Activated naive CD4-positive, alpha-beta T cell (primary cell): ENCODE measurements at places on chromosomes 1 and 21.

DNA sequence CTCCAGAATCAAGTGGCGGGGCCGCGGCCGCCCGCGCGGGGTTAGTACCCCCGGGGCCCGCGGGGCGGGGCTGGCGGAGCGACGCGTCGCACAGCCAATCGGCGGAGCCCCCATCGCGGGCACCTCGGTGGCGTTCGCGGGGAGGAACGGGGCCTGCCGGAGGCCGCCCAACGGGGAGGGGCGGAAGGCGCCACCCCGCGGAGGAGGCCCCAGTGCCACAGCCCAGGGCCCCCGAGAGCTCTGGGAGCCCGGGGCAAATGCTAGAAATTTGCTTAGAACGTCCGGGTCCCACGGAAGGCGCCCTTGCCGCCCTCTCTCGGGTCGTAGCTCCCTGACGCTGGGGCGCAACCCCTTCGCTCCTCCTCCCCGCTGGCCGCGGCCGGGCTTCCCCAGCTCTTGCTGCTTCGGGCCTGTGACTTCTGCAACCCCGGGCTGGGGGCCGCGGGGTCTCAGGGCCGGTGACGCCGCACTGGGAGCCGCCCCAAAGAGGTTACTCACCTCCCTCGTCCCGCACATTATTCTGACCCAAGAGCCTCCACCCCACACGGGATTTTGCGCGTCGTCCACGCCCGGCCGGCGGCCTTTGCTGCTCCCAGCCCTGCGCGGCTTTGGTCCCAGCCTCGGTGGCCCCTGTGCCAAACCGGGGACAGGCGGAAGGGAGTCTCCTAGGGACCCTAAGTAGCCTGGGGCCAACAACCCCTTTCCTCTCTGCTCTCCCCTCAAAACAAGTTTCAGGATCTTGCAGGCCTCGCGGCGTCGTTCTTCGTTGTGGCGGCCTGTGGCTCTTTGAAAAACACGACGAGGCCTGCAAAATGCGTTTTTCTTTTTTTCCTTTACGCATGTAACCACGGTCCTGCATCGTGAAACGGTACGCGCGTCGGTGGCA is at the start of gene RUNX3:
RUNX3 (minus strand) TSS at position 17 of the 886 bp plus-strand sequence. CDS start 408 bp downstream, outside the sequence.
- DNase-seq: peak; percentile 92

GRCh38 chr1:248416226-248416625 is 13.4 kb downstream of the OR2T1 start:
- no peak for DNase-seq

- DNase-seq: no peak
These were observed 1256.9 kb downstream of the BRINP3 start for GRCh38 chr1:189220750-189221149.

GRCh38 chr1:209010475-209011230 is 572.9 kb upstream of the CAMK1G start:
- no peak for DNase-seq
